ENCODE measurements at places on chromosomes 7 and 10.
A peak's percentile ranks its signal among the peaks of the same experiment; 100 is the strongest.

DNA sequence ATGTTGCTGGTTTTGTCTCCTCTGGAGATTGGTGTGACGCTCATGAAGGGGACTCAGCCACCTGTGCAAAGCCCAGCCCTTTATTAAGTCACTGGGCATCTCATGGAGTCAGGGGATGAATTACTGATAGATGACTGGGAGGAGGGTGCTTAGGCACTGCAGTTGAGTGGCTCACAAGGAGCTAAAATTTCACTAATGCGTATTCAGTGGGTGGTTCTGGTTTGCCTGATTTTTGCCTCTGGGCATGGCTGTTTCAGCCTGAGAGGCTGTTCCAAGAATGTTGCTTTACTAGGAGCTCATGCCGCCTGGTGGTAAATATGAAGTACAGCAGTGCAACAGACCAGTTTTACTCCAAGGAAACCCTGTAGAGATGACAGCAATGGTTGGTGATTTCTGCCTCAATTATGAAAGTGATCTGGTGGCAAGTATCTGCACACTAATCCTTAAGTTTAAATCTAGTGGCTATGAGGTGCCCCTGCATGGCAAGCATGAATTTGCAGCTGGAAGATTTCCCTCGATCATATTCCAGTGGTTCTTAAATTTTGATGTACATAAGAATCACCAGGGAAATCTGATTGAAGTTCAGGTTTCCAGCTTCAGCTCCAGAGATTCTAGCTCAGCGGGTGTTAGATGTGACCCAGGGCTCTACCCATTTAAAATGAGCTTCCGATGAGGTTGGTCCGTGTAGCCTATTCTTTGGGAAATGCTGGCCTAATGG lies 19.9 kb downstream of the ACTA2 start:
- peak; percentile 23 for DNase-seq

- no peak for DNase-seq
These were observed 13.2 kb downstream of the WDR91 start for GRCh38 chr7:135197906-135198655.

- no peak for DNase-seq
These were observed 87.9 kb downstream of the VIPR2 start for GRCh38 chr7:159056737-159057136.

- DNase-seq: no peak
These were observed 78.0 kb downstream of the INPP5A start for GRCh38 chr10:132615341-132616169.
